ENCODE measurements at places on chromosomes 4 and X.

DNA sequence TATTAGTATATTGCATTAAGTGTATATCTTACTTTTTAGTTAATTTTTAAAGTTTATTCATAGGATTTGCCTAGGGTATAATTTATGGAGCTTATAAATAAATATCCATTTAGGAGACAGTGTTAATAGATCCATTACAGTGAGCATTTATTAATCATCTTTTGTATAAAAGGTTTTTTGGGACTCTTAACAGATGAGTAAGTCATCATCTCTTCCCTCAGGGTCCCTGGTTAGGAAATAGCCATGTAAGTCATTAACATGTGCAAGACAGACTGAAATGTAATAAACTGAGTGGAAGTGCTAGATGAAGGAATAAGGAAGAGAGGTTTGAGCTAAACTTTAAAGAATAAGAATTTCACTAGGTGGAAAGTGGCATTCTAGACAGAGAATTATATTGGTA, 69.2 kb downstream of the PAQR3 start:
- DNase-seq = no peak

GRCh38 chr4:98794565-98795205, 134.2 kb downstream of the EIF4E start:
- DNase-seq = no peak

- no peak for DNase-seq
Observed at GRCh38 chr4:108454227-108454626, 166.1 kb upstream of the RPL34 start.

DNA sequence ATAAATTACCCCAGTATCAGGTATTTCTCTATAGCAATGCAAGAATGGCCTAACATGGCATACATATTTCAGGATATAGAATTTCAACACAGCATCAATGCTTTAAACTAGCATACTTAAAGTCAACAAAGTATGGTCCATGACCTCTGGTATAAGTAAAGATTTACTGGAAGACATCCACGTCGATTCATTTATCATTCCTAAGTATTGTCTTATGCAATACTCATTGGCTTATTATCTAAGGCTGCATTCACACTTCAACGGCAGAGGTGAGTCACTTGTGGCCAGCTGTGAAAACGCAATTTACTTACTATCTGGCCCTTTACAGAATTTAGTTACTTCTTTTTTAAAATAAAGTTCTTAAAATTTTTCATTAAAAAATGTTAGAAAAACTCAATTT, 42.6 kb downstream of the ADGRA3 start:
- DNase-seq = no peak

DNA sequence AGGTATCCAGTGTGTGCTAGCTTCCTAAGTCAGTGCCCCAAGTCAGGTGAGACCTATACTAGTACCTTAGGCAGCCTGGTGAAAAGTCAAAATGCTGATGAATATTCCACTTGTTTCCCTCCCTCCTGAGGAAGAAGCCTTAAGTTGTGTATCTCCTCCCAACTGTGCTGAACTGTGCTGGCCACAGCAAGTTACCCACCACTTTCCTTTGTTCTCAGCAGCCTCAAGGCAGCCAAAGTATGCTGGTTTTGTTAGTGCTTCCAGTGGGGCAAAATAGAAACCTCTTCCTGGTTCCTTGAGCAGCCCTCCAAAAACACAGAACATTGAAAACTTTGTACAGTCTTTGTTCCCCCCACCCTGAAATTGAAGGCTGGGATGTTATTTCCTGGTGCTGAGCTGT, 13.9 kb downstream of the ATG4A start:
- no peak for DNase-seq

GRCh38 chrX:101708163-101708562, 48.5 kb upstream of the ARMCX2 start:
- DNase-seq = no peak

GRCh38 chr4:74374561-74375327, 9.8 kb downstream of the EREG start:
- no peak for DNase-seq

DNA sequence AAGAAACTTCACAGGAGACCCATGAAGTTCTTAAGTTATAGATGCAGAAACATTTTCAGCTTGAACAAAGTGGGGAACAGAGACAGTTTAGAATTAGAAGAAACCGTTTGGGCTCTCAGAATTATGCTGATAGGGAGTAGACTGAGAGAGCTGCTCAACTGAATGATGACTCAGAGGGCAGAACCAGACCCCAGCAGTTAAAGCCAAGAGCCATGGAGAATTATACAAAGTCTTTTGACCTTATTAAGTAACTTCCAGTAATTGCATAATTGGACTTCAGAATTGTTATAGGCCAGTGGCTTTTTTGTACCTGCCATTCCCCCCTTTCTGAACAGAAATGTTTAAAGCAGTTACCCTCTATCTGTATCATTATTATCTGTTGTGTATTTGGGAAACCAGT, 642.1 kb downstream of the CCSER1 start:
- no peak for DNase-seq

- no peak for DNase-seq
Observed at GRCh38 chr4:113078066-113078465, 28.6 kb downstream of the ANK2 start.

DNA sequence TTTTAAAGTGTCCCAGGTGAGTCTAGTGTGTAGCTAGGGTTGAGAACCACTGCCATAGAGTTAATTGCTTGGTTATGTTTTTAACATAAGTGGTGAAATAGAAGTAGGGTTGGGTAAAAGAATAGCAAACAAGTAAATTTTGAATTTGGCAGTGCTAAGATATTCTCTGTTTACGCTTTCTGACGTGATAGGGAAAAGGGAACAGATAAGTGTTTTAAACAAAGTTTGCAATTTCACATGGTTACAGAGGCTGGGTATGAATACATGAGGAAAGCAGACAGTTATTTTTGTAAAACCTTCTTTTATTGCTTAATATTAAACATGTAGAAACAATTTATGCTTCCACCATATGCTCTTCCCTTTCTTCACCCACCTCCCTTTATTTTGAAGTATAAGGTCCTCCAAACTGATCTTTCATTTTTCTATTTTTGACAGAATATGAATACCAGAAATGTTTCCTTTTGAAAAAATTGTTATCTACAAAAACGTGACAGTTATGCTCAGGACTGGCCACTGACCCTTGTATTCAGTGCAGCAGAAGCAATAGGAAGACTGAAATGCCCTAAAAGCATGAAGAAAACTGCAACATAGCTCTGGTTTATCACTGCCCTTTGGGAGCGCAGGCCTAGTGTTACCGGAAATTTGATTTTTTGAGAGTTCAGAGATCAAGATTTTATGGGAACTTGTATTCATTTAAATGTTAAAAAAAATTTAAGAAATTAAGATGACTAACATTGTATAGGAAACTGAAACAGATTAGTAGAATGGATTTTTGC, 214.4 kb upstream of the ARSJ start:
- DNase-seq = no peak

GRCh38 chrX:134144231-134144630, 92.8 kb upstream of the CCDC160 start:
- DNase-seq = peak; percentile 23

- DNase-seq = no peak
Observed at GRCh38 chrX:31653422-31653821, 581.6 kb upstream of the FTHL17 start.

- no peak for DNase-seq
Observed at GRCh38 chr4:176563591-176563990, 229.1 kb downstream of the VEGFC start.

GRCh38 chr4:73606465-73606974, 13.7 kb downstream of the RASSF6 start:
- no peak for DNase-seq

DNA sequence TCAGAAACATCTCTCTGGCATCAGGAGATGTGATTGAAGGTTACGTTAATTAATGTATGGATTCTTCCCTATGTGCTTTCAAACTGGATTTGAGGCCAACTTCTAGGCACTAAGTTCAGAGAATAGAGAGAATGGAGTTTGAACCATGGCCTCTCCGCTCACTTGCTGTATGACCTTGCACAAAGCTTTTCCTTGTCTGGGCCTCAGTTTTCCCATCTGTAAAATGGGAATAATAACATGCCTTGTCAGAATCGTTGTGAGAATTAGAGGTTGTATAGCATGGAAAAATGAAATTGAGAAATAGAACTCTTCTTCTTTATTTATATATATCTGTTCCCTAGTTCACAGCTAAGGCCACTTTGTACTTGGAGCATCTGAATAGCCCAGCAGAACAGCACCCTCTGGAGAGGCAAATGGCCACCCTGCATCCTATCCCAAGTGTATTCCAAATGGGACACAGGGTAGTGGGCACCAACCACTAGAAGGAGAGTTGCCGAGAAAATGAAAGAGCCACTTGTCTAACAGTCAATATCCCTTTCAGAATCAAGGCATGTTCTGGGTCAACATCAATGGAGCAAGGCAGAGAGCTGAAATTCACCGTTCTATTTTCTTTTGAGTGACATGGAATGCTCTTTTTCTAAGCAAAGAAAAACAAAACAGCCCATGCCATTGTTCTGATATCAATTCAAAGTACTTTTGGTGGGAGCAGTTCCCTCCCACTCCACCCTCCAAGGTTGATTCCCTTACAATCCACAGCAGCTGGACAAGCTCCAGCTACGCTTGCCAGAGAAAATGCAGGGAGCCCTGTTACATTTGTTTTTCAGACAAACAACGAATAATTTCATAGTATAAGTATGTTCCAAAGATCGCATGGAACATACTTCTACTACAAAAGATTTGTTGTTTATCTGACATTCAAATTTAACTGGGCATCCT, 23.3 kb upstream of the MTM1 start:
- no peak for DNase-seq

GRCh38 chr4:38819569-38819968, 15.0 kb upstream of the TLR1 start:
- no peak for DNase-seq

GRCh38 chr4:141900856-141901255, 264.5 kb downstream of the IL15 start:
- no peak for DNase-seq

DNA sequence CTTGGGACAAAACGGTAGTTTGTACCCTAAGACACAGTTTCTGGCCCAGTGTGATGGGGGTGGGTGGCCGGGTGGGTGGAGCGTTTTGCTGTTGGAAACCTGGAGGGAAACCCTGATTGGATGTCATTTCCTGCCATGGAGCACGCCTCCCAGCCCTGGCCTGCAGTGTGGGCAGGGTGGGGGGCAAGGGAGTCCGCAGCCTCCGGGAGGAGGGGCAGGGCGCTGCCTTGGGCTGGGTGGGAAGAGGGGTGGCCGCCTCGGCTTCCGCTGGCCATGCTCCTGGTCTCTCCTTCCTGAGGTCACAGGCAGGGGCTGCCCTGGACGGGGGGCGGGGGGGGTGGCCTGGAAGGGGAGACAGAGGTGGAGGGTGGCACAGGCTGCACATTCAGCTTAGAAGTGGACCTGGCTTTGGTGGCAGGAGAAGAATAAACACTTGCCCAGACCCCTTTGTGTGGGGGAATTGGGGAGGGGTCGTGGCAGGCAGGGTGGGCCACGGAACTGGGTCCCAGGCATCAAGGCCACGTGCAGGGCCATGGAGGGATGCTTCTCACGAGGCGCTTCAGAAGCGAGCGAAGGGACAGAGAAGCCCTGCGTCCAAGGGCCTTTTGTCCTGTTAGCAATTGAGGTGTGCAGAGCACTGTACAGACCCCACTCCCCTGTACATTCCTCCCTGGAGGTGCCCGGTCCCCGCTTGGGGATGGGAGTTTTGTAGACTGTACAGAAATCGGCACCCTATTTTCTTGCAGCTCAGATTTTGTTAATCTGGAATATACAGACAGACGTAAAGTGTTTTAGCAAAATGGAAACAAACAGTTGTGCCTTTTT, 6.2 kb downstream of the NAT8L start:
- DNase-seq = no peak

DNA sequence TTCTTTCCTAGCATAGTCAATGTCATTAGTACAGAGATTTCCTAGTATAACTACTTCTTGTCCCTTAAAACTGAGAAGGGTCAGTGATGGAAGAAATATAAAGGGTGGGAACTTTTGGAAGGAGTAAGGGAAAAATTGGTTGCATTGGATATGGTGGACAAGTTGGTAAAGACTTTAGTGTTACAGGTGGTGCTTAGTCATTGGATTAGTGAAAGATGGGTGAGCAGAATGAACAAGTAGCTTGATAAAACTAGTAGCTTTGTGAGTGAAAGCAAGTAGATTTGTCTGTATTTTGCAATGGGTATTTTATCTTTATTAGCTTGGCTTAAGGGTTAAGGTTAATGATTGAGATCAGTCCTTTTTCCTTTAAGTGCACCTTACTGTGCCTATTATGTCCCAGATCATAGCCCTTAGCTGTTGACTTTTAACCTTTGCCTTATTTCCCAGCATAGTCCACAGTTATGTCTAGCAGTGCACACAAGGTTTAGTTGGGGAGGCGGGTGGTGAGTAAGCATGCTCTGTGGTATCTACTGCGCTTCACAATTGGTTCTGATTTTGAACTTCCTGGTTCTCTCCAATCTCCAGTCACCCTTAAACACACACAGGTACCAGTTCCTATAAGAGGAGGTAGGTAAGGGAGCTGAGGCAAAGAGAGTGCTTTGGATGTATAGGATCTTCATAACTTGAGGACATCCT, 9.5 kb downstream of the WDR44 start:
- DNase-seq = no peak

- peak; percentile 61 for DNase-seq
Observed at GRCh38 chrX:23317799-23318724, 16.6 kb upstream of the PTCHD1 start.

- DNase-seq = peak; percentile 2
Observed at GRCh38 chrX:65406532-65406931, 128.1 kb downstream of the LAS1L start.

GRCh38 chr4:137739391-137739790, 207.1 kb upstream of the PCDH18 start:
- DNase-seq = peak; percentile 13

DNA sequence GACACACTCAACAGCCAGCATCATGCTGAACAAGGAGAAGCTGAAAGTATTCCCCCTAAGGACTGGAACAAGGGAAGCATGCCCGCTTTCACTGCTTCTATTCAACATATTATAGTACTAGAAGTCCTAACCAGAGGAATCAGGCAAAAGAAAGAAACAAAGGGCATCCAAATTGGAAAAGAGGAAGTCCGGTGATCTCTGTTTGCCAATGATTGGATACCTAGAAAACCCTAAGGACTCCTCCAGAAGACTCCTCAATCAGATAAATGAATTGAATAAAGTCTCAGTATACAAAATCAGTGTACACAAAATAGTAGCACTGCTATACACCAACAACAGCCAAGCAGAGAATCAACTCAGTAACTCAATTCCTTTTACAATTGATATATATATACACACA, 44.8 kb downstream of the ARFIP1 start:
- DNase-seq = no peak

DNA sequence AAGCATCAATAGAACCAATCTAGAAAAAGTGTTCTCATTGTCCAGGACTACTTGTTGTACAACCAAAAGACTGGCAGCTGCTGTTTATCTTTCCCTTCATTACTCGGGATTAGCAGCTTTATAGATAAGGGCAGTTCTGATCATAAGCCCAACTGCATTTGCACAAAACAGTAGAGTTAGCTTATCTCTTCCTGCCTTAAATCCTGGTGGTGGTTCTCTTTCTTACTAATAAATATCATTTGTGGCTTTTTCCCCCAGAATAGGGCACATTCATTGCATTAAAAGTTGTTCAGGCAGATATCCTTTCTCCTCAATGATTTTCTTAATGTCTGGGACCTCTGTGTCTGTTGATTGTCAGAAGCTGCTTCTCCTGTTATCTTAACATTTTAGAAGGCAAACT, 20.2 kb upstream of the RRAGB start:
- DNase-seq = no peak

GRCh38 chr4:54930226-54930625, 195.2 kb downstream of the KDR start:
- DNase-seq = no peak

GRCh38 chrX:113399506-113400192, 559.0 kb upstream of the AMOT start:
- DNase-seq = no peak

GRCh38 chrX:134423606-134424005, 36.4 kb upstream of the HPRT1 start:
- DNase-seq = no peak
